WTC11 (cell line): ENCODE measurements at places on chromosomes 7 and 10.
A peak's percentile ranks its signal among the peaks of the same experiment; 100 is the strongest.

DNA sequence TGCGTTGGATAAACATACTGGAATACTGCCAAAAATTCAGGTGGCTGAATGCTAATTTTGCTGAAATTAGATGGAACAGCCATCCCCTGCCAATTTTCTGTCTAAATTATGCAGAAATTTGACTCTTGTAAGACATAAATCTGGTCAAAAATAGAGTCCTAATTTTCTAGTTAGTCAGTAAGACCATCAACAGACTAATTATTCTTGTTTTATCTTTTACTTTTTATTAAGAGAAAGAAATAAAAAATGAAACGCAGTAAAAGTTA lies 110.3 kb upstream of the GATA3 start:
- no peak for DNase-seq

DNA sequence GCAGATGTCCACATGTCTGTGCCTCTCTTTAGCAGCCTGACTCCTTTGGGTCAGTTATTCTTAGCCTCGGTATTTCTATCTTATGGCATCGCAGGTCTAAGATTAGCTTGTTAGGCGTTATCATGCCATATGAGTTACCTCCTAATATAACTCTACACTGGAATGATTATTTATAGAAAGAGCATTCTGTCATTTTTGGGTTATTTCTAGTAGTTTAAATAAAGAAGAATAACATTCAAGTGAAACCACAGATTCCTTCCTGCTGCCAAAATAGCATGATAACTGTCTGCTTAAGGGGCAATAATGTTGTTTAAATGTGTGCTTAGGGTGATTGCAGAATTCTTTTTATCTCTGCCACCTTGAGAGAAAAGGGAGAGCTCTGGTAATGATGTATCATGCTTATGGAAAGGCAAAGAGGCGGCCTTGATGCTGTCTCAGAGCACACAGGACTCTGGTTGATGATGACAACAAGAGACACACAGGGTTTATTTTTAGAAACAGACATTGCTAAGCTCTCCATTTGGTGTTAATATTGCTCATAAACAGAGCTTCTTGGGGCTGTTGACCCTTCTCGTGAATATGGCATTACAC lies 10.4 kb downstream of the HDAC9 start:
- DNase-seq: no peak

DNA sequence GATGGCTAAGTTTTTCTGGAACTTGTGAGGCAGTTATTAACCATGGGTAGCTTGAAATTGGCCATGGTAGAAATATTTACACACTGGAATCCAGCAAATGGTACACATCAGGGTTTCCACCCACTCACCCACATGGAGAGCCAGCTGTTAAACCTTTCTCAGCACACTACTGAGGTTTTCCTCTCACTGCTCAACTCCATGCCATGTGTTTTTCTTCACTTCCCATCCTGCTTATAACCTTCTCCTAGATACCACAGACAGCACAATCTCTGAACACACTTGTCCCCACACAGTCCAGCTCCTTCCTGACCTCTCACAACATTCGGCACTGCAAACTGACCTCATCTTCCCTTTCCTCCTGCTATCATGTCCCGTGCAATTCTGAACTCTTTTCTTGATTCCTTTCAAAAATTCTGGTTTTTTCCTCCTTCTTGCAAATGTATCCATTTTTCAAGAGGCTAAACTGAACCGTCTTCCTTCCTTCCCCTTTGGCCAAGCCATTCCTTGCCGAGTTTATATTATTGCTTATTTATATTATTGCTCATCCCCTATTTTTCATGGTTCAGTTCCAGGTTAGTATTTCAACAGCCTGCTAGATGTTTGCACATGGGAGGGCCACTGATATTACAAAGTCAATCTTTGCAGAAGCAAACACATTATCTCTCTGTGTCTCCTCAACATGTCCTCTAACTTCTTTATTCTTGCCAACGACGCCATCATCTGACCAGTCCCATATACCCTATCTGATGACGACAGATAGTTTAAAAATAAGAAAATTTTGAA lies 606.4 kb downstream of the SORCS1 start:
- no peak for DNase-seq

DNA sequence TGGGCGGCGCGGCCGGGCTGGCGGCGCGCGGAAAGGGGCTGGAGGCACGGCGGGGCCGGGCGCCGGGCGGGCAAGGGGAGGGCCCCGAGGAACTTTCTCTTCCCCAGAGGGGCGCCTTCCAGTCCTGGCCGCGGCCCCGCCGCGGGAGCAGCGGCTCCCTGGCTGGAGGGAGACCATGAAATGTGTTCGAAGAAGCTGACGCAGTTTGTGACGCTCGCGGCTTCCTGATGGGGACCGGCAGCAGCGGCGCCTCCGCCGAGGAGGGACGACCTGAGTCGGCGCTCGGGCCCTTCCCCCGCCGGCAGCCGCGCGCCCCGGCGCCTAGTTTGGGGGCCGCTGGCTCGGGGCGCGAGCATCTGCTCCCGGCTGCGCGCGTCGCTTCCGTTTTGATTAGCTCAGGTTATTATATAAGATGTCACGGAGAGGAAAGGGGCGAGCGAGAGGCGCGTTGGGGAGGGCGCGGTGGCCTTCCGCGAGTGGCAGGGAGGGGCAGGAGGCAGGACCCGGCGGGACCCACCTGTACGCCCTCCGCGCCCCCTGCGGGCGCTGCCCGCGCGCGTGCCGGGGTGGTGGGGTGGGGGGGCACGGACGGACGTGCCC lies 57.1 kb upstream of the PCGF5 start:
- DNase-seq: peak; percentile 54

- DNase-seq: no peak
These were observed 40.8 kb downstream of the BLNK start for GRCh38 chr10:96230527-96230926.

- DNase-seq: peak; percentile 8
These were observed 71.6 kb downstream of the INPP5A start for GRCh38 chr10:132609211-132609610.

- DNase-seq: no peak
These were observed 40.9 kb upstream of the KLF6 start for GRCh38 chr10:3825862-3826351.

DNA sequence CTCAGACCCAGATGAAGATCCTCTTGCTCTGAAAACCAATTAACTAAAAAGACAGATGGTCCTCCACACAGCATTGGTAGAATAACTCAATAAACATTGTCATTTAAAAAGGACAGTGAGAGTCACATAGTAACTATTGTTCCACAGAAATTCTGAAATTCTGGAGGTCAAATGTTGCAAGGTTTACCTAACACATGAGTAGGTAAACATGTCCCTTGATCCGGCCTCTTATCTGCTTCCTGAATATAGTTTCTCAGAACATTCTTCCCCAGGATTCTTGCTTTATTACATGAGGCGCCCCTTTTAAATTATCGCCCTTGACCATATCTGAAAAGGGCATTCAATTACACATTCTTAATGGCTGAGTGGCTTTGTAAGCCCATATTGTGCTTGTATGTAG lies 270.7 kb downstream of the SEMA3D start:
- no peak for DNase-seq

GRCh38 chr10:45471059-45471458 lies 97.0 kb downstream of the ALOX5 start:
- no peak for DNase-seq
